ENCODE measurements at places on chromosomes 13 and 19.

DNA sequence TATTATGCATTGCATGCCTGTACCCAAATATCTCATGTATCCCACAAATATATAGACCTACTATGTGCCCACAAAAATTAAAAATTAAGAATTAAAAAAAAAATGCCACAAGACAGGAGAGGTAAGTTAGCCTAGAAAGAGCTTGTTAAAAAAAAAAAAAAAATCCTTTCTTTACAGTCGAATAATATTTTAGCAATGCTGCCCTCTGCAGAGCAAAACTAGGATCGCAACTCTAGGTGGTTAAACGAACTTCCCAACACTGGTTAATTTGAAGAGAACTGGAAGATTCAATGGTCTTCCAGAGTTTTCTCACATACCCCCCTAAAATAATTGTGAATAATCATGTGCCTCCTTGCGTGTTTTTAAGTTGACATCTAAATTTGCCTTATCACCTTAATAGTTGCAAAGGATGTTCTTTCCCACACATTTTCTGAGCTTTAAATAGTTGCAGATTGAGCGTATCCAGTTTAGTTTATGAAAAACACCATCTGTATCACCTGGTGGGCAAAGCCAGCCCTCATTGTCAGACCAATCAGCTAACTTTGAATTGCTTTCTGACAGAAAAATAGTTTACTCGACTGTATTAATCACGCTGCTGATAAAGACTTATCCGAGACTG is 47.4 kb upstream of the RCBTB2 start:
- DNase-seq: no peak

- no peak for DNase-seq
Observed at GRCh38 chr13:53285896-53286430, 257.4 kb downstream of the OLFM4 start.

GRCh38 chr13:24002206-24002815 is 105.0 kb upstream of the C1QTNF9B start:
- no peak for DNase-seq

- DNase-seq: no peak
Observed at GRCh38 chr13:49315756-49316482, 68.2 kb downstream of the CDADC1 start.

DNA sequence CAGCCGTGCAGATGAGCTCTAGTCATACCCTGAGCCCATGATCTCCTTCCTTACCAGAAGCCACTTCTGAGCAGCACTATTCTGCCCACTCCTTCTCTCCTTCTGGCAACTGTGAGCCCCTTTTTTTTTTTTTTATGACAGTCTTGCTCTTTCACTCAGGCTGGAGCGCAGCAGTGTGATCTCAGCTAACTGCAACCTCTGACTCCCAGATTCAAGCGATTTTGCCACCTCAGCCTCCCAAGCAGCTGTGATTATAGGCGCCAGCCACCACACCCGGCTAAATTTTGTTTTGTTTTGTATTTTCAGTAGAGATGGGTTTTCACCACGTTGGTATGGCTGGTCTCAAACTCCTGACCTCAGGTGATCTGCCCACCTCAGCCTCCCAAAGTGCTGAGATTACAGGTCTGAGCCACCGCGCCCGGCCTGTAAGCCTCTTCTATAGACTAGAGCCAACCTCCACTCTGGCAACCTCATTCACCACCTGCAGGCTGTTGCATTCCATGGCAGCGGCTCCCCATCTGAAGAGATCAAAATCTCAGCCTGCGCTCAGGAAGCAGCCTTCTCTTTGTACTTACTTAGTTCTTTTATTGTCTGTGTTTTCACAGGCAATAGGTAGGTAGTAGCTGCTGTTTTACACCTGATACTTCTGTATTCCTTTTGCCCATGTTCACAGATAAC is 34.8 kb upstream of the NDFIP2 start:
- no peak for DNase-seq

DNA sequence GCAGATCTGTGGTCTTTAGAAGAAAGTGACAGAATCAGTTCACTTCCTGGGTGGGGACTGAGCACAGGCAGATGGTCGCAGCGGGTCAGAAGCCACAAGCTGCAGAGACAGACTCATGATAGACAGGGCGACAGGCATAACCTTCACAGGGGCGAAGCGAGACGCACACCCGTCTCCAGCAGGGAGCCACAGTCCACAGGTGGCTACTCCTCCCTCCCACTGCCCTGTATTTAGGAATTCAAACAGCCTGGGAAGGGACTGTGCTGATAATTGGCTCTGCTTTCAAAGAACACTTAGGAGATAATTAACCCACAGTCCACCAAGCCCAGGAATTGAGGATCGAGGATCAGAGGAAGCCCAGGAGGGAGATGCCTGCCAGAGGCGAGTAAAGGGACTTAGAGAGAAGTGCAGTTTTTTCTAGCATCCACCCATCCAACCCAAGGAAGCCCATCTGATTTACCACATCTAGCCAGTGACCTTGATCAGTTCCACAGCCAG is 23.2 kb downstream of the RFX2 start:
- no peak for DNase-seq

GRCh38 chr13:49369866-49370265 is 74.0 kb downstream of the CAB39L start:
- no peak for DNase-seq

DNA sequence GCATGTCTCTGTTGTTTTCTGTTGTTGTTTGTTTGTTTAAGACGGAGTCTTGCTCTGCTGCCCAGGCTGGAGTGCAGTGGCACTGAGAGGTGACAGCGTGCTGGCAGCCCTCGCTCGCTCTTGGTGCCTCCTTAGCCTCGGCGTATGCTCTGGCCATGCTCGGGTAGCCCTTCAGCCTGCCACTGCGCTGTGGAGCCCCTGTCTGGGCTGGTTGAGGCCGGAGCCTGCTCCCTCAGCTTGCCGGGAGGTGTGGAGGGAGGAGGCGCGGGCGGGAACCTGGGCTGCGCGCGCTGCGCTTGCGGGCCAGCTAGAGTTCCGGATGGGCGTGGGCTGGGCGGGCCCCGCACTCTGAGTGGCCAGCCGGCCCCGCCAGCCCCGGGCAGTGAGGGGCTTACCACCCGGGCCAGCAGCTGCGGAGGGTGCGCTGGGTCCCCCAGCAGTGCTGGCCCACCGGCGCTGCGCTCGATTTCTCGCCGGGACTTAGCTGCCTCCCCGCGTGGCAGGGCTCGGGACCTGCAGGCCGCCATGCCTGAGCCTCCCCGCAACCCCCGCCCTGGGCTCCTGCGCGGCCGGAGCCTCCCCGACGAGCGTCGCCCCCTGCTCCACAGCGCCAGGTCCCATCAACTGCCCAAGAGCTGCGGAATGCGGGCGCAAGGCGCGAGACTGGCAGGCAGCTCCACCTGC is 6.6 kb upstream of the ZNF329 start:
- DNase-seq: no peak

GRCh38 chr13:27011661-27012060 is 159.9 kb downstream of the USP12 start:
- DNase-seq: no peak

DNA sequence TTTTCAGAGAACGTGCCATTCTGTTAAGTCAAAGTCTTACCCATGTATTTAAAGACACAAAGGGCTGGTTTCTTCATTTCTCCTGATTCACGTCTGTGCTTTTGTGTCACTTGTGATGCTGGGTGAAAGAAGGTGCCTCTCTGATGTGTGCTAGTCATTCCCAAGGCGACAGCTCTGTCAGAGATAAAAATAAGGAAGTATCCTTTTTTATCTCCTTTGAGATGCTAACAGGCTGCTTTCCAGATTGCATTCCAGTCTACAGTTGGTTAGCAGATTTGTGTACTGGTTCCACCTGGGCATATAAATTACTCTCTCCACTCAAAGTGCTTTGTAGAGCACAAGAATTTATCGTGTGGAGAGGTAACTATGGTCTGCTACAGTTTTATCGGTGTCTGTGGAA is 33.5 kb upstream of the DCT start:
- DNase-seq: no peak

Data from smooth muscle cell of the brain vasculature (primary cell).